Activated gamma-delta T cell treated with anti-CD3 and anti-CD28 coated beads, Interleukin-2, amount 50 U/mL, for 16 hours (primary cell): ENCODE measurements at places on chromosomes 7 and 10.

- DNase-seq, result no peak
These were observed 48.0 kb downstream of the CALD1 start for GRCh38 chr7:134827436-134827835.

GRCh38 chr10:62813981-62814380, 2.2 kb downstream of the EGR2 start:
- no peak for DNase-seq

GRCh38 chr10:63636812-63637211, 115.6 kb downstream of the REEP3 start:
- DNase-seq, result no peak

DNA sequence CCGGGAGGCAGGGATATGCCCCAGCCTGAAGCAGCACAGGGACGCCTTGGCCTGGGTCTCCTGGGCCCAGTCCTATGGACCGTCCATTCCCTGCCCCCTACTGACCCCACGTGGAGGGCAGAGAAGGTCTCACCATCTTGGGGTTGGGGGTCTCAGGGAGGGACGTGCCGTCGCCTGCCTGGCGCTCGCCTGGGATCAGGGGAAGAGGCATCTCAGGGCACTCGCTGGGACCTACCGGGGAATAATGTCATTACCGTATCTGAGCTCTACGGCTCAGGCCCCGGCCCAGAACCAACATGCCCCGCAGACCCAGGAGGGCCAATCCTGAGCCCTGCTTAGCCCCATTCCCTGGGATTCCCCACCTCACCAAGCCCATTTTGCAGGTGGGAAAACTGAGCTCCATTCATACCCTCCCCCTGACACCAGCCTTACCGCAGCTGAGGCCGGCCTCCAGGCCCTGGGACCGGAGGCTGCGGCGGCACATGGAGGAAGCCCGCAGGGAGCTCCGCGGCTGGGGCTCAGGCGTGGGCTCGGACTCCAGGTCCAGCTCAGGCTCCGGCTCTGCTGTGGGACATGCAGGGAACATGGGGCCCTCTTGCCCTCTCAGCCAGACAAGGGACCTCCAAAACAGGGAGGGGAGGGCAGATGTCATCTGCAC, 40.7 kb downstream of the GRID2IP start:
- no peak for DNase-seq

GRCh38 chr7:111329367-111330234, 232.7 kb downstream of the IMMP2L start:
- DNase-seq, result no peak

DNA sequence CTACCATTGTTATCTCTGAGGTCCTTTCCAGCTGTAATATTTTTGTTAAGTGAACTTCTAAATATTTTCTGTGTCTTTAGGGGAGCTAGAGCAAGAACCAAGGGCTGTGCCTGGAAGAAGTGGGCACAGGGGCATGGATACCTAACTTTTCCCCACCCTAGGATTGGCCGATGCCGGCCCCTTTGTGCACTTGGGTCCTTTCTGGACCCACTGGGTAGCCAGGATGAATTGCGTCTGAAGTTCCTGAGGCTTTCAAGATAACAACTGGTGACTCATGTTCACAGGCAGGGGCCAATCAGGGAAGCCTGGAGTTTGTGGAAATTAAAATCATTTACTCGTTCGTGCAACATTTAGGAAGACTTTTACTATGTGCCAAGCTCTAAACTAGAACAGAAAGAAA, 758 bp downstream of the DPCD start:
- DNase-seq, result no peak

GRCh38 chr10:43731486-43731885, 82.8 kb upstream of the ZNF32 start:
- no peak for DNase-seq

- DNase-seq, result no peak
These were observed 235.7 kb downstream of the AGMO start for GRCh38 chr7:15326044-15326644.

DNA sequence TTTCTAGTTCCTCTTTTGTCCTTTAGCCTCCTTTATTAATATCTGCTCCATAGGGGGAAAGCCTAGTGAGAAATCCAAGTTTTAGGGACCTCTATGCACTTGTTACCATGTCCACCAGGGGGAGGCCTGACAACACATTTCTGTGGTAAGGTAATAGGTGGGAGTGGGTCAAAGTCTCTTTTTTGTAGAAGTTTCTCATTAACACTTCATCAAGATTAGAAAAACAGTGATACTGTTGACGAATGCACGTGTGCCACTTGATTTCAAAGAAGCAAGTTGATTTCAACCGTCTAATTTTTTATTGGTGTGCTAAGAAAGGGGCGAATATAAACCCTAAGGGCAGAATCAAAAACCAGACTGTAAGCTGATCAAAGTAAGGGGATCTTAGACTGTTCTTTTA, 30.6 kb downstream of the CISD1 start:
- DNase-seq, result peak; percentile 42

GRCh38 chr10:23015021-23015707, 80.2 kb upstream of the MSRB2 start:
- DNase-seq, result no peak

GRCh38 chr10:104559935-104560334, 81.2 kb upstream of the SORCS3 start:
- DNase-seq, result no peak

DNA sequence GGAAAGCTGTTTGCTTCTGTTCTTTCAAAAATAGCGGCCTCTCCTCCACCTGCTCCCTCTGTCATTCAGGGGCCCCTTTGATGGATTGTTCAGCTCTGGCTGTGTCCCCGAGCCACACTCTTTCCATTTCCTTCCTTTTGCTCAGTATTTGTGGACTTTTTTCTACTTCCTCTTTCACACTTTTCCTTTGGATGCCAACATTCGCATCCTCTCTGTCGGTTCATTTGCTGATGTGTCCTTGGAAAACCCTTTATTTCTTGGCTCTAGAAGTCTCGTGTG, 11.7 kb upstream of the PWWP2B start:
- no peak for DNase-seq

- DNase-seq, result no peak
These were observed 40.5 kb upstream of the PPP2R2D start for GRCh38 chr10:131860311-131860710.

GRCh38 chr7:106721816-106722785, 61.1 kb upstream of the CCDC71L start:
- DNase-seq, result no peak

DNA sequence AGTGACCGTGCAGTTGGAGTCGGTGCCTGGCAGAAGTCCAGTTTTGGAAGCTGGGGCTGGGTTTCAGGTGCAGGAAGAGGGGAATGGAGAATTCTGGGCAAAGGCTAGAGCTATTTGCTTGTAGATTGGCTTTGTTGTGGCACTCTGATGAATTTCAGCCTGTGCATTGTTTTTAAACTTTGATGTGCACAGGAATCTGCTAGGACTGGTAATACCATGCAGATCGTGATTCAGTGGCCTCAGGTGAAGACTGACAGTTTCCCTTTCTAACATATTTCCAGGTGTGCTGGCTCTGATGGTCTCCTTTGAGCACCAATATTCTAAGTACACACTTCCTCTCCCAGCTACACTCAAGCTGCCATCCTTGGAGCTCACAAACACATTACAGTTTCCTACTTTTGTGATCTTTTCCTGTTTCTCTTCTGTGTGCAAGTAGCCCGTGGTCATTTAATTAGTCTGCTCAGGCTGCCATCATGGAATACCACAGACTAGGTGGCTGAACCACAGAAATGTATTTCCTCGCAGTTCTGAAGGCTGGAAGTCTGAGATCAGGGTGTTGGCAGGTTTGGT, 55.6 kb downstream of the NOC3L start:
- DNase-seq, result no peak

DNA sequence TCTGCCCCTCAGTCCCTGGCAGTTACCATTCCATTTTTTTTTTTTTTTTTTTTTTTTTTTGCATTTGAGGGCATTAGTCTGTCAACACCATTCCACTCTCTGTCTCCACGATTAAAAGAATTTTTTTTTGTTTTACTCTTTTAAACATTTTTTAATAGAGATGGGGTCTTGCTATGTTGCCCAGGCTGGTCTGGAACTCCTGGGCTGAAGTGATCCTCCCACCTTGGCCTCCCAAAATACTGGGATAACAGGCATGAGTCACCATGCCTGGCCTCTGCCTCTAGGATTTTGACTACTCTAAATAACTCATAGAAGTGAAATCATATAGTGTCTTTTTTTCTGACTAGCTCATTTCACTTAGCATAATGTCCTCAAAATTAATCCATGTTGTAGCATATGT, 16.5 kb upstream of the CLDN3 start:
- no peak for DNase-seq

DNA sequence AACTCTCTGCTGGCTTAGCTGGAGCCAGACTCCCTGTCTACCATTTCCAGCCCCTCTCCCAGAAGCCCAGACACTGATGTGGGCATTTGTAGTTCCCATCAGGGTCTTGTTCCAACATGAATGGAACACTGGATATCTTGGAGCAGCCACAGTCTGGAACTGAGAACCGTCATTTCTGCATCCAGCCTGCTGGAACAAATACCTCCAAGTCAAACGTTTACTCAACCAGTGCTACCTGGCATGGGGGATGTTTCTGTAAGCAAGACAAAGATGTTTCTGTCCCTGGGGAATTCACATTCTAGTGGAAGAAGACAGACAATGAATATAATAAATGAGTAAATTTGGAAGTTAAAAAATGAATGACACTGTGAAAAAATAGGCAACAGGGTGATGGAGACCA, 70.8 kb upstream of the ZNF438 start:
- no peak for DNase-seq

DNA sequence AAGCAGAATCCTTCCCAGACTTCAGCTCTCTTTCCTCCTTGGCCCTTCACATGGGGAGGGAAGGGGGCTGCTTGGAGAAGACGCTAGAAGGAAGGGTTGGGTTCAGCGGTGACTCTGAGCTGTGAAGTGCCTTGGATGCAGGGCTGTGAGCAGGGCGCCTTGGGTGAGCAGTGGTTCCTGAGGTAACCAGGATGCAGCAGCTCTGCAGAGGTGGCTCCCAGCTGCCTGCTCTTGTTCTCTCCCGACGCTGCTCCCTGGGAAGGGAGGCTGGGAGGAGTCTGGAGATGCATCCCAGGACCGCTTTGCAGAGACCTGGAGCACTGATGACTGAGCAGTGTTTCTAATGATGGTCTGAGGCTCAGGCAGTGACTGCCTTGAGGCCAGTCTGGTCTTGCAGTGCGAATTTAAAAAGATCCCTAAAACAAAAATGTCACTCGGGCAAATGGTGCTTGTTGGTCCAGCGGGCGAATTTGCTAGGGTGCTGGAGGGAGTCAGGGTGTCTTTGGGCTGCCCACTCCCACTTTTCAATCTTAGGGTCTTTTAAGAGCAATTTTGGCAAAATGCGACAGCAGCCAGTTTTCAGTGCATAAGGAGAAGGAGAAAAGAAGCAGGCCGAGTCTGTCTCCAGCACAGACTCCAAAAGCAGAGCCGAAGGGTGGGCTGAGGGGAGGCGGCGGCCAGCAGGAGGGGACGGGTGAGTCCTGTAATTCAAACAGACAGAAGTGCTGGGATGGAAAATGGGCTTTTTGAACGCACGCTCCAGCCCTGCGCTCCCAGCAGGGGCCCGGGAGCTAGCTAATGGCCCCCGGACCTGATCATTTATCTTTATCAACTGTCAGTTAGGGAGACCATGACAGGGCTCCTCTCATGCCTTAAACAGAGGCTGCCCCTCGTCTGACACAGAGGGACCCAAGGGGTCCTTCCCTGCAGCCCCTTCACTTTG, 191.2 kb upstream of the SHH start:
- no peak for DNase-seq

- DNase-seq, result no peak
These were observed 74.0 kb downstream of the GPR141 start for GRCh38 chr7:37757563-37757962.

- no peak for DNase-seq
These were observed 245.2 kb downstream of the ZMYND11 start for GRCh38 chr10:380313-380940.

DNA sequence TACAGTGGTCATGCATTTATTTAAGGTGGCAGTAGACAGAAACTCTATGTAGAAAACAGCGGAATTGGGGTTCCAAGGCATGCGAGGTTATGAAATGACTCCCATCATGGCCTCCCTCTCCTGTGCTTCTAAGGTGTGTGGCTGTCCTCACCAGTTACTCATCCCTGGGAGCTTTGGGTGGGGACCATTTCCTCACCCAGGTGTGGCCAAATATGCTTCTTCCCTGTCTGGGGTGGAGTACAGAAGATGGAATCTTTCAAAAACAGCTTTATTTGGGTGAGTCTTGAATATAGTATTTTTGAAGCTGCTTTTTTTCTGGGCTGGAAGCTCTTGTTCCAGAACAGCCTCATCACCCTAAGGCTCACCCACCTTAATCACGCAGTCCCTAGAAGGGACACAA, 139.0 kb downstream of the NRF1 start:
- DNase-seq, result no peak

DNA sequence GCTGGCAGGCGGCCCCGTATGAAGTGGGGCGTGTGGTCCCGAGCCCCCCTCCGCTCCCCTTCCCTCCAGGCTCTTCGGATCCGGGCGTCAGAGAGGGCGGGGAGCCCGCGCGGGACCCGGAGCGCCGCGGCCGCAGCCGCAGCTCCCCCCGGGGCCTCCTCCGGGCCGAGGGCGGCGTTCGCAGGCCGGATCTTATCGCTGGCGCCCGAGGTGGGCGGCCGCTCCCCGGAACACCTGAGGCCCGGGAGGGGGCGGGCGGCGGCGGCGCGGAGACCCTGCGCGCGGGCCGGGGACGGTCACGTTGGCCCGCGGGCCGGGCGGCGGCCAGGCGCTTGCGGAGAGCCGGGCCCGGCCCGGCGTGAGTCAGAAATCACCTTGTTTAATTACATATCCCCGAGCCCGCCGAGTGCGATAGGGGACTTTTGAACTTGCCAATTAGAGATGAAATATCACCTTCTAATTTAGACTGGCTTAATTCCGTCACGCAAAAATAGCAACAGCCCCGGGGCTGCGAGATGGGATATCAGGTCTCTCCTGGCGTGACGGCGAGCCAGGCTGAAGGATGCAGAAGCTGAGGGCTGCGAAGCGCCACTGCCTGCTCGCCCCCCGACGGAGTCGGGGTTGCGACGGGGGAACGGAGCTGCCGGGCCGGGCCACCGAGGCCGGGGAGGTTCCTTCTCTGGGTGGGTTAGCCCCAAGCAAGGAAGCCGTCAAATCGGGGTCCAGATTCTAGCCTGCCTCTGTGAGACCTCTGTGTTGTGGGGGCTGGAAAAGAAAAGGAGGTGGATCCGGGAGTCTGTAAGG, 43.4 kb downstream of the LDB3 start:
- peak; percentile 27 for DNase-seq

GRCh38 chr10:22437620-22438588, 92.6 kb downstream of the SPAG6 start:
- peak; percentile 24 for DNase-seq

- peak; percentile 20 for DNase-seq
These were observed 918 bp downstream of the CALHM2 start for GRCh38 chr10:103451091-103451813.

GRCh38 chr7:37211097-37211880, 237.4 kb downstream of the ELMO1 start:
- DNase-seq, result no peak

GRCh38 chr10:43674553-43675210, 26.0 kb upstream of the ZNF32 start:
- DNase-seq, result no peak

DNA sequence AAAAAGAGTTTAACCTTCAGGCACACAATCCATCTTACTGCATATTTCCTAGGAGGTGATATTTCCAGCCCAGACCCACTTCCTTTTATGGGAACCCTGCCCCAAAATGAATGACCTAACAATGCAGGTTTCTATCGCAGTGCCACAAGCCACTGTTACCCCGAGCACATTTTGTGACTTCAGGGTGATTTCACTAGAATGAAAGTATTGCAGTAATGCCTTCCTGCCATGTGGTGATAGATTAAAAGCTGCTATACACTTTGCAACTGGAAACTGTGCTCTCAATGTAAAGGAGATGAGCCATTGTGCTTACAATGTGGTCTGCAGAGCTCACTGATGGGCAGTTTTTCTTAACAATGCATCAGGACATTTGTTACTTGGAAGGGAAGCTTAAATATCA, 90.5 kb upstream of the RSU1 start:
- no peak for DNase-seq

GRCh38 chr7:30450983-30451497, 27.5 kb downstream of the NOD1 start:
- DNase-seq, result no peak
